Stimulated activated CD4-positive, alpha-beta T cell treated with anti-CD3 and anti-CD28 coated beads, Interleukin-2, amount 100 ng/mL, for 48 hours (primary cell): ENCODE measurements at places on chromosomes 11 and 22.
A peak's percentile ranks its signal among the peaks of the same experiment; 100 is the strongest.

DNA sequence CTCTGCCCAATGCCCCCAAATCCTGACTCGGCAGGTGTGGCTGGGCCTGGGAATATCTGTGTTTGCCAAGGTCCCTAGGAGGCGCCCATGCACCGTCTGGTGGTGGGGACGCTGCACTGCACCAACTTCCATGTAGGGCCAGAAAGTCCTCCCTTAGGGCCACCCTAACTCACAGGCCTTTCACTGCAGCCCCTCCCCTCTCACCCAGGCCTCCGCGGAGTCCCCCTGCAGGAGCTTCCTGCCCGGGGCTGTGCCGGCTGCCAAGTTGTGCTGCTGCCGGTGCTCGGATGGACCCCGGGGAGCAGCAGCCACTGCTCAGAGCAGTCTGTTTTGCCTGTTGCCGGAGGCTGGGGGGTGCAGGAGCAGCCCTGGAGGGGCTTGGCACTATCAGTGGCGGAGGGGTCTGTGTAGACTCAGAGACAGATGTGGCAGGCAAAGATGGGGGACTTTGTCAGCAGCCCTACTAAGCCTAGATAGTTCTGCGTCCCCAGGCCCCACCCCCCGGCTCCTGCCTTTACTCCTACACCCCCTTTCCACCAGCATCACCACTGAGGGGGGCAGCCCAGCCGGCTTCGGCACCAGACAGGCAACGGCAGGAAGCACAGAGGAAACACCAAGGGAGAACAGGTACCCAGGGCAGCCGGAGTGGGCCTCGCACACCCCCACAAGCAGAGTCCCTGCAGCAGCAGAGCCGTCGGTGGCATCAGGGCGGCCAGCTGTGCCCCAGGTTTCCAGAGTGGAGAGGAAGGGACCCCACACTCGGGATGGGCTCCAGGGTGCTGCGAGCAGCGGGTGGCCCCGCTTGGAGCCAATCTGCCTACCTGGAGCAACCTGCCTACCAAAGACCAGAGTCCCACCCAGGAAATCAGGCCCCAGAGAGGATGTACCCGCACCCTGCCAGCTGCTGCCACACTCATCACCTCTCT is 124.3 kb downstream of the TRIM29 start:
- peak; percentile 3 for DNase-seq

GRCh38 chr22:20653012-20653794 is 120.7 kb upstream of the SERPIND1 start:
- no peak for DNase-seq

DNA sequence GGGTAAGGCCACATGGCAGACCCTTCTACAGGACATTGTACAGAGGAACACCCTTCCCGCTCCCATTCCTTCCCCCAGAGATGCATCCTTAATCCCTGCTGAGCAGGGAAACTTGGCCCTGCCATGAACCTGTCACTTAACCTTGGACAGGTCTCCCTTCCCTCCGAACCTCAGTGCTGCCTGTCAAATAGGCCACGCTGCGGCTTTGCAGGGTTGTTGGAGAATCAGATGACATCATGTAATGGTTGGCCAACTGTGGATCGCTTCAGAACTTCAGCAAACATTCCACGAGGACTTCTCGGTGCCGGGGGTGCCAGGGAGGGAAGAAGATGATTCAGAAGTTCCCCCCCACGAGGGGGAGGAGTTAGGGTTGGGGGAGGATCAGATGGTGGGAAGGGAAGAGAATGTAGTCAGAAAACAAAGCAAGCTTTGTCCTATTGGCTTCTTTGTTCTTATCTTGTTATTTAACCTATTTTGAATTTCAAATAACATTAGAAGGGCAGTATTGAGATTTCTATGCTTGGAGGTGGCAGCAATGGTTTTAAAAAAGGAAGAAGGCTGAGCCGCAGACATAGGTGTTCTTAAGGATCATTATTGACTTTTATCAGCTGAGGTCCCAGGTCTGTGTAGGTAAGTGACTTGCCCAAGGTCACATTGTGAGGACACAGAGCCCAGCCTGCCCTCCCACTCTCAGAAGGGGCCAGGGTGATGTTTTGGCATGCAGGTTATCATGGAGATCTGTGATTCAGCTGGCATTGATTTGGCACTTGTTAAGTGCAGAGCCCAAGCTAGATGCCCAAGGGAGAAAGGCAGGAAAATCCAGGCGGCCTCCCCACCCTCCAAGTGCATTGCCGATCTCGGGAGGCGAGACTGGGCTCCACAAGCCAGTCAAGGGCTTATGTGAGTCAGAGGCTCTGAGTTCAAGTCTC is 3.1 kb downstream of the CDC42EP1 start:
- DNase-seq: no peak

GRCh38 chr11:13284776-13285588 is 7.4 kb downstream of the BMAL1 start:
- DNase-seq: no peak

- no peak for DNase-seq
Measured at GRCh38 chr22:49097966-49098365, 729.7 kb downstream of the BRD1 start.

DNA sequence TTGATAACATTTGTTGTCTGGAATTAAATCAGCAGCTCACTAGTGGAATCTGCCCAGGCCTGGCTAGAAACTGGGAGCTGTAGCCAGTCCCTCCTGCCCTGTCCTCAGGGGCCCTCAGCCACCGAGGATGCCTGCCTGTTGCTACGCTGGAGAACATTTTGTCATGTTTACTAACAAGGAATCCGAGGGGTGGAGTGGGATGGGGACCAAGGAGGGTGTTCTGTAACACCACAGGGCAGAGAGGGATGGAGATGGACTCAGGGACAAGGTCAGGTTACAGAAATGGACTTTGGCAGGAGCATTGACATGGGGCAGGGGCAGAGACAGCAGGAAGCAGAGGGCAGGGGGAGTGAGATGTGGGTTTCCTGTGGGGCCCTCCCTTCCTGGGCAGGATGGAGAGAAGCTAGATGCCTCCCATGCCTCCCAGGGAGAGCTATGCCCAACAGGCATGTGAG is 45.8 kb upstream of the AMPD3 start:
- no peak for DNase-seq

DNA sequence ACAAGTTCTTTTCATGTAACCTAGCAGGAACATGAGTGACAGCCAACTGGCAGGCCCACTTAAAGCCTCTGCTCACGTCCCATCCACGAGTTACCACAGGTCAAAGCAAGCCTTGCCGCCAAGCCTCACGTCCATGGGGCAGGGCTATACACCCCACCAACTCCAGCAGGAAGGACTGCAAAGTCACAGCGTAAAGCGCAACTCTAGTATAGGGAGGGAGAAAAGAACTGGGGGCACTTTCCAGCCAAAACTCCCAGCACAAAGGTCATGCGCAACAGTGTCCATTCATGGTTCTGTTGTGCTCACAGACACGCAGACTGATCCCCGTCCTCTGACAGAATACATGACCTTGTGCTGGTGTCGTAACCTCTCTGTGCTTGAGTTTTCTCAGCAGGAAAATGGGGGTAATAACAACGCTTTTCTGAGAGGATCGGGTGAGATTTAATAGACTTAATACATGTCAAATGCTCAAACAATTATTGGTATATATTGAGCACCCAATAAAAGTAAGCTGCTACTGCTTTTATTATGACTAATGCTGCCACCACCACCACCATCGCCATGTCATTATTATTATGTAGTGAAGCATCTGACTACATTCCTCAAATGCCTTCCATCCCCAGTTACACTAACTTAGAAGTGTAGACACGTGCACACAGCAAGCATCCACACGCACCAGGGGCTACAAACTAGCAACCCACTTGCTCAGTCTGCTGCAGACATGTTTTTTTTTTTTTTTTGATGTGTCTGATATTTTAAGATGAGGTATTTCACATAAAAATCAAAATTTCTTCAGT is 104.4 kb upstream of the PARVA start:
- DNase-seq: no peak
